ENCODE measurements at places on chromosomes 12 and 14. TPM values are rescaled to one million over a fixed set of nuclear protein-coding genes. Genes with fewer than 3 reads are reported as not detected.

Gene MSRB3
- 32.1 TPM for polyA plus RNA-seq

Gene PTCSC3
- not detected for polyA plus RNA-seq

Gene BEST3
- 0.75 TPM for polyA plus RNA-seq

Gene TUBA1B
- 2,454 TPM for polyA plus RNA-seq

Gene TGM1
- 3.0 TPM for polyA plus RNA-seq

Gene GRIN2B
- not detected for polyA plus RNA-seq

Gene SLCO1A2
- polyA plus RNA-seq = under 0.01 TPM

Gene KRT80
- 14.9 TPM for polyA plus RNA-seq

Gene GSC
- 1.3 TPM for polyA plus RNA-seq

Gene MGP
- 109 TPM for polyA plus RNA-seq

Gene SLC2A14
- polyA plus RNA-seq = 0.39 TPM

Gene KLRK1
- not detected for polyA plus RNA-seq

Gene ASPG
- polyA plus RNA-seq = not detected

Gene PPP1R1A
- polyA plus RNA-seq = not detected

Gene KCNA1
- 0.08 TPM for polyA plus RNA-seq

Gene AHNAK2
- polyA plus RNA-seq = 33.5 TPM

Gene NANOG
- polyA plus RNA-seq = not detected

Gene CLECL1
- not detected for polyA plus RNA-seq

Gene ASIC1
- polyA plus RNA-seq = 28.4 TPM

Gene KLRG1
- 5.1 TPM for polyA plus RNA-seq

Gene KRT7
- 3.2 TPM for polyA plus RNA-seq

Gene CLEC4A
- 0.67 TPM for polyA plus RNA-seq

Gene MEG3
- not detected for polyA plus RNA-seq

Gene KRT2
- not detected for polyA plus RNA-seq

Gene PRB2
- polyA plus RNA-seq = not detected

Gene OR4N5
- polyA plus RNA-seq = not detected

Gene RBP5
- 0.06 TPM for polyA plus RNA-seq

Gene SMIM41
- not detected for polyA plus RNA-seq

Gene KRT6C
- not detected for polyA plus RNA-seq

Gene MYH6
- not detected for polyA plus RNA-seq

Gene CTSG
- polyA plus RNA-seq = not detected
